HTR-8/SVneo (cell line): ENCODE measurements at places on chromosomes 3 and 15.

GRCh38 chr15:62809115-62809967 is 233.2 kb upstream of the TPM1 start:
- DNase-seq = peak; percentile 48

- no peak for DNase-seq
Observed at GRCh38 chr3:127049393-127049792, 66.5 kb downstream of the PLXNA1 start.

DNA sequence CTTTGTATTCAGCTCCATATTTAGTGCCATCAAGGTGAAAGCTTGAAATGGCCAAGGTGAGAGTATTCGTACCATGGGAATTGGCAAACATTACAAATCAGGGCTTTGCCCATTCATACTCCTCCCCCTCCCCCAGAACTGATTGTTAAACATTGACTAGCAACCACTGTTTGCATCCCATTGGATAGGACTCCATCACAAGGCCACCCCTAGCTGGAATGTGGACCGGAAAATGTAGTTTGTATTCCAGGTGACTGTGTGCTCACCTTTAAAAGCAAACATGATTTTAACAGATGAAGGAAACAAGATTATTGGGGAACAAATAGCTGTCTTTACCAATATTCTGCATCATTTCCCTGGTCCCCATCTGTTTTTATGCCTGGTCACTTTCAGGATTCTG is 14.1 kb downstream of the ST3GAL6 start:
- DNase-seq = no peak

DNA sequence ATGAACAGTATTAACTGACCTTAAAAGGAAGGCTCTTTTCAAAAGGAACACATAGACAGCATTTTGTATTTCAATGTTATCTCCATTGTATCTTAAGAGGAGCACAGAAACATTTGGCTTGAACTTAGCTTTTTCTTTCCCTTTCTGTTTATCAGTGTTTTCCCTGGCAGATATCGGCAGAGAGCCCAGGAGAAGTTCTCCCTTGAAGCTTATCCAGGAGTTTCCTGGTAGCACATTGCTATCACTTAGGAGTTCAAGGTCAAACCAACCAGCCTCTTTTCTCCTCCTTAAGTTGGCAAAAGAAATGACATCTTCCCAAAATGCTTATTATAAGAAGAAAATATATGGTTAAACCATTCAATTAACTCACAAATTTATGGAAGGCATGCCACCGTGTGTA is 344.6 kb upstream of the UBE2E2 start:
- DNase-seq = no peak

DNA sequence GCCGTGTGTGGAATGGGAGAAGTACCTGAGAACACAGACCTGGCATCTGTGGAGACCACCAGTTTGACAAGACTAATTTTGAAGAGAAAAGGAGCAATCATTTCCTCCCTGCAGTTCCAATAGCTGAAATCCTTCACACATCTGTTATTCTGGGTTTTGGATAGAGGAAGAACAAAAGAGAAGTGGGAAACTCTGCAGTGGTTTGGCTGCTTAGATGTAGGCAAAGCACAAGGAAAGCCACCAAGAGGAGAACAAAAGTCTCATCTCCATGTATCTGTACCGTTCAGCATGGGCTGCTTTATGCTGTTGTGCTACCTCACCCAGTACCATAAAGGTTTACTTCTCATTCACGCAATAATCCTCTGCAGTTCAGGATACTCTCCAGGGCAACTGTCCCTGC is 153.1 kb upstream of the COL8A1 start:
- no peak for DNase-seq

DNA sequence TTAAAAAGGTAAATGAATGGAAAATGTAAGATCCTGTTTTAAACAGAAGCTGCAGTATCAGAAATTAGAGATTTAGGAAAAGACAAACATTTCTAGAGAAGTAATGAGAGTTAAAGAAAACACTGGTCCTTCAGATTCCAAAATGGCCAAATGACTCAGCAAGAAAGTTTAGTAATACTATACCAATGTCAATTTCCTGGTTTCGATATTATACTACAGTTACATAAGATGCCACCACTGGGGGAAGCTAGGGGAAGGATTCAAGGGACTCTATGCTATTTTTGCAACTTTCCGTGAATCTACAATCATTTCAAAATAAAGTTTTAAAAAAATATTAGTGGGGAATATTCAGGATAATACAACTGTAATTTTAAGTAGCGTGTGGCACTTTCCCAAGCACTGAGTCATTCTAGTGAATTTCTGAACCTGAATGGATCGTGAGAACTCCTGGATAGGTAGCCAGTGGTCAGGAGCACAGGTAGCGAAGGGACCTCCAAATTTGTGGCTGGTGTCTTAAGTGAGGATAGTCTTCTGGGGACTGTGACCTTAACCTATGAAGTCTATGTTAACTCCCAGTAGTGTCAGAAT is 37.6 kb downstream of the TMCC1 start:
- peak; percentile 35 for DNase-seq

- DNase-seq = no peak
Observed at GRCh38 chr3:123525433-123525832, 59.4 kb downstream of the HACD2 start.

GRCh38 chr3:90253131-90253530 is 1145.7 kb downstream of the EPHA3 start:
- DNase-seq = no peak

- no peak for DNase-seq
Observed at GRCh38 chr3:178560759-178561158, 24.5 kb downstream of the KCNMB2 start.

DNA sequence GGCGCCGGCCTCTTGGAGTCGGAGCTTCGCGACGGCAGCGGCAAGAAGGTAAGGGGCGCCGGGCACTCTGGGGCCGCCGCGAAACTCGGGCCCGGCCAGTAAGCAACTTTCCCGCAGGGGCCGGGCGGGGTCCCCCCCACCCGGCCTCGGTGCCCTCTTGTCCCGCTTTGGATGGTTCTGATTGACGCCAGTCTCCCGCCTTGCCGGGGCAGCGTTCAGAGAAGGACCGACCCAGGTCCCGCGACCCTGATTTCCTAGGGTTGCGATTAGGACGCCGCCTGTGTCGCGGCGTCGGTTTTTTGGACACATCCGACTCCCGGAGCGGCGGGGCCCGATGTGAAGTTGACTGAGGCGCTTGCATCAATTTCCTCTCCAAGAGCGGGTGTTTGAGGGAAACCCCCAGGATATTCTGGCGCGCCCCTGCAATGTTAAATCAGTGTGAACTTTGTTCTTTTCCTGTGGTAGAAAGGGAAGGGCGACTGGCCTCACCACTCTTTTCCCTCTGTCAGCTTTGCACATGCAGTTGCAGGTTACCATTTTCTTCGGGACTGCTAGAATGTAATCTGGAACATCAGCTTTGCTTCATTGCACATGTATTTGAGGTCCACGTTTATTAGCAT is 755 bp downstream of the PDE8A start:
- DNase-seq = no peak

DNA sequence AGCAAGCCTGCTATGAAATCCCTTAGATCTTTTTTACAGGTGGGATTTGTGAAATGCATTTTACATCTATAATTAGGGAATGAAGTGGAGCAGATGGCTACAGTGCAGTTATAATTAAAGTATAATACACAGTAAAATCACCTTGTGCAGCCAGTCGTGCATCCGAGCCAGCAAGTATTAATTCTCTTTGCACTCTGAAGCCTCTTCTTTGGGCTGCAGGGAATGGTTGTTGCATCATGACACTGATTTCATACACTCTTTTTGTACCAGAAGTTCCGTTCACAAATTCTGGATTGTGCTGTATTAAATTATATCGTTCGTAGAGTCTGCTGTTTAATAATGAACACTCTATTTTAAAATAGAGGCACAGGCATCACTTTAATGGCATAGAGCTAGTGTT is 28.7 kb upstream of the TP63 start:
- DNase-seq = no peak

DNA sequence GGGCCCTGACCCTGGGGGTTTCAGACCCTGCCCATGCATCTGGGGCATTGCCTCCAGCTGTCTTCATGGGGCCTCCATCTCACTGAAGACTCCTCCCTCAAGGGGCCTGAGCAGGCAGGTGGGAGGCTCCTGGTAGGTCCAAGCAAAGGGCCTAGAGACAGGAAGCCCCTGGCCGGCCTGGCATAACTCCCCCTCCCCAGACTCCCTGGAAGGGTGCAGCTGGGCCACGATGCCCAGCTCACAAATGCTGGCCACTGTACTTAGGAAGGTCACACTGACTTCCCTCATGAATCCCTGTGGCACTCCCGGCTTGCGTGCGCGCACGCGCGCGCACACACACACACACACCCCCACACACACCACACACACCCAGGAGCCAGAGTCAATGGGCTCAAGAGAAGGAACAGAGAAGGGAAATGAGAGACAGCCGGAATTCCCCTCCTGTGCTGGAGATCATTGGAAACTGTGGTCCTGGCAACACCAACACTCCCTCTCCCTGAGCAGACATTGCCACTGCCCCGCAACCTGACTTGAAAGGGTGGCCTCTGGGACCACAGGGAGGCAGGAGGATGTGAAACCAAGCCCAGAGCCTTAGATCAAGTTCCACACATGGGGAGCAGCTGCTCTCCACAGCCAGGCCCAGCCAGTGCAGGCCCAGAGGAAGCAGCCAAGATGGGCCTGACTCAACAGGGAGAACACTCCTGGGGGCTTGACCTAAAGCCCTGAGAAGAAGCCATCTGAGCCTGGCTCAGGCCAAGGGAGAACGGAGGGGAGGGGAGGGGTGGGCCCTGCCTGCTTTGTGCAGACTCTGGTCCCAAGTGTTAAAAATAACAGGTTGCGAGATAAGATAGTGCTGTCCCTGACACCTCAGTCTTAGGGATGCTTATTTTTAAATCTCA is 69.7 kb downstream of the SCN5A start:
- no peak for DNase-seq

DNA sequence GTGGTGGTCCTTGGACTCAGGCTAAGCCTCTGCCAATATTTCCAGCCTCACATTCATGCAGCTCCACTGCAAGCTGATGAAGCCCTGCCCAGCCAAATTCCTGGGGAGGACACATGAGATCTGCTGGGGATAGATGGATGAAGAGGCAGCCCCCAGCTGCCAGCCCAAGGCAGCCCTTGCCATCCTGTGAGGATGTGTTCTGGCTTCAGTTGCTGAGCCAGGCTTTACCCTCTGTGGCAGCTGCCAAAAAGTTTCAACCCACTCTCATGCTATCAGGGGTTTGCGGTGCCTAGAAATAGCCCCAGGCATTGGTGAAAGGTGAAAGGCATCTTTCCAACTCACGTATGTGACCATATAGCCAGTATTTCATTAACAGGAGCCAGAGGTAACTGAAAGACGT is 37.6 kb downstream of the C2CD4A start:
- no peak for DNase-seq
